CD4-positive, alpha-beta T cell treated with Interleukin-6 at 100 ng/mL for 8 hours (primary cell): ENCODE measurements at places on chromosomes 1 and 21.
A peak's percentile ranks its signal among the peaks of the same experiment; 100 is the strongest.

DNA sequence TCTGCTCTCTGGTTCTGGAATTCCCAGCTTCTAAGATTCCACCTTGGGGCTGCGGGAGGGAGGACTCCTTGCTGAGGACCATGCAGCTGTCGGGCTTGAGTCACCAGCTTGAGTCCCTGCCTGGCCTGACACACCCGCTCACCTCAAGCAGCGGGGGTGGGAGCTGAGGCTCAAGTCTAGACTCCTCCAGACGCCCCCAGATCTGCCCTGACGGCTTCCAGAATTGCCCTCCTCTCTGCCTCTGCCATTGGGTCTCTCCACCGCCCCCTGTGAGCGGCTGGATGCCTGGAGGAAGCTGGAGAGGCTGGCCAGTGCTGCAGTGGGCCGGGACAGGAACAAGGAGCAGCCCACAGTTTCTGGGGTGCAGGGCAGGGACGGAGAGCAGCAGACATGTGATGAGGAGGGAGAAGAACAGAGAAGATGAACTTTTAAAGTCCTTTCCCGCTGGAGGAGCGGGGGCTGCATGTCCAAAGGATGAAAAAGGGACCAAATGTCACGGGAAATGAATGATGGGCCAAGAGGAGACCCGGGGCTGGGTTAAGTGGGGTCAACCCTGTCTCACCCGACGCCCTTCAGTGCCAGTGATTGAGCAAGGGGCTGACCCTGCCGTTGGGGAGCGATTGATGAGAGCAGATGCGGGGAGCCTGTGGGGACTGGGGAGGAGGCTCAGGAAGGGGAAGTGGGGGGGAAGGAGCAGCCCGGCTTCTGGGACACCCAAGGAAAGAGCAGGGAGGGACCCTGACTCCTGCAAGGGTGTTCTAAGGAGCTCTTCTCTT lies 13.5 kb downstream of the CRABP2 start:
- DNase-seq, result no peak

DNA sequence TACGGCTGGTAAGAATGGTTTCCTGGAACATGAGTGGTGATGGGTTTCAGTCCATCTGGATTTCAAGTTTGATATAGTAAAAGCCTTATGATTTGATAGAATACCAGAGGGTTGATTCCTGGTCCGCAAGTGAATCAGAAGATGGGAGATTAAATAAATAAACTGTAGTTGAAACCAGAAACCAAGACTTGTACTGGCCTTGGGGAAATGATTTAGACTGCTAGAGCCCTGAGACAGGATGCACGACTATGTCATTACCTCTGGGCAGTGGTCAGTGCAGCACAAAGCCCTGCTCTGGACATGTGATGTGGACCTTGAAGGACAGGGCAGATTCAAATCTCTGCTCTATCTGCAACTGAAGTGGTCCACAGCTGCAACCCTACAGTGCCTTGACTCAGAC lies 15.6 kb upstream of the FMOD start:
- no peak for DNase-seq

DNA sequence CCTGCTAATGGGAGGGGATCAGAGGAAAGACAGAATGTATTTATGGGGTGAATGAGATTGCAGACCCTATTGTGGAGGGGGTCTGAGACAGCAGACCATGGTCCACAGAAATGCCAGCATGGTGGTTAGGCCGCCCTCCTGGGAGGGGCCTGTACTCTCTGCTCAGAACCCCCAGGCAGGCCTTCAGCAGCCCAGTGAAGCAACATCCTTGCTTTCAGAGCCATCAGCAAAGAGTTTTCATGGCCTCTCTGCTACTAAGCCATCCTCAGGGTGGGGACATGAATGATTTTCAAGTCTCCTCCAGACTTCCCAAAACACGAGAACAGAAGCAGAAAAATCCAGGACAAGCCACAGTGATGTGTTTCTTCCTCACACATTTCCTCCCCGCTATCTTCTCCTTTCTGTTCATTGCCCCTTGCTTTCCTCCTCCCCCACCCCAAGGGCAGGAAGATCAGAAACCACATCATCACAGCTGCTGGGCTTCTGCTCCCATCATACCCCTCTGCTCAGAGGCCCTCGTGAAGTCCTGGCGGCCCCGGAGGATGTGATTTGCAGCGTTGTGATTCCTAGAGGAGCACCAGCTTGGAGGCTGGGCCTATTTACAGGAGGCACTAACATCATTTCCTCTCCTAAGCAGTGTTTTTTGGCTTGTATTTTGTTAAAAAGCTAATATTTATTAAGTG lies 48.0 kb downstream of the ABCA4 start:
- DNase-seq, result no peak

DNA sequence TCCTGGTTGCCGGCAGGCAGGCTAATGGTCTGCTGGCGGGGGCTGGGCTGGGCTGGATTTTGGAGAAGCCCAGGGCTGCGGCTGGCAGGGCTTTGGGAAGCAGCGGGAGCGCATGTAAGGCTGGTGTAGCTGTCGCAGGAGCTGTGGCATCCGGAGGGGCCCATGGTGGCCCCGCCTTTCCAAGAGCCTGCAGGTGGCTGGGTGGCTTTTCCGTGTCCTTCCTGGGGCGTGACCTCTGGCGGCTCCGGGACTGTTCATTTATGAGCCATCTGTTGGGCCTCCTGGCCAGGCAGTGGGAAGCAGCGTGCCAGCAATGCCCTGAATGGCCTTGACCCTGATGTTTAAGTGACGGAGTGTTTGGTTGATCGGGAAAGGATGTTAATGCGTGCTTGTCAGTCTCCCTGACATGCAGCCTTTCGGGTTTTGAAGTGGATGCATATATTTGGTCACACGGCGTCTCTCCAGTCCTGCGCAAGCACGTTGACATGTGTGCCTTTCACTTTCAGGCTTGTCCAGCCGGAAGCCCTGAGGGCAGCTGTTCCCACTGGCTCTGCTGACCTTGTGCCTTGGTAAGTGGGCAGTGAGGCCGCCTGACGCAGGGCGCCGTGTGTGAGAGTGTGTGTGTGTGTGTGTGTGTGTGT lies 38.5 kb downstream of the AGPAT3 start:
- no peak for DNase-seq

DNA sequence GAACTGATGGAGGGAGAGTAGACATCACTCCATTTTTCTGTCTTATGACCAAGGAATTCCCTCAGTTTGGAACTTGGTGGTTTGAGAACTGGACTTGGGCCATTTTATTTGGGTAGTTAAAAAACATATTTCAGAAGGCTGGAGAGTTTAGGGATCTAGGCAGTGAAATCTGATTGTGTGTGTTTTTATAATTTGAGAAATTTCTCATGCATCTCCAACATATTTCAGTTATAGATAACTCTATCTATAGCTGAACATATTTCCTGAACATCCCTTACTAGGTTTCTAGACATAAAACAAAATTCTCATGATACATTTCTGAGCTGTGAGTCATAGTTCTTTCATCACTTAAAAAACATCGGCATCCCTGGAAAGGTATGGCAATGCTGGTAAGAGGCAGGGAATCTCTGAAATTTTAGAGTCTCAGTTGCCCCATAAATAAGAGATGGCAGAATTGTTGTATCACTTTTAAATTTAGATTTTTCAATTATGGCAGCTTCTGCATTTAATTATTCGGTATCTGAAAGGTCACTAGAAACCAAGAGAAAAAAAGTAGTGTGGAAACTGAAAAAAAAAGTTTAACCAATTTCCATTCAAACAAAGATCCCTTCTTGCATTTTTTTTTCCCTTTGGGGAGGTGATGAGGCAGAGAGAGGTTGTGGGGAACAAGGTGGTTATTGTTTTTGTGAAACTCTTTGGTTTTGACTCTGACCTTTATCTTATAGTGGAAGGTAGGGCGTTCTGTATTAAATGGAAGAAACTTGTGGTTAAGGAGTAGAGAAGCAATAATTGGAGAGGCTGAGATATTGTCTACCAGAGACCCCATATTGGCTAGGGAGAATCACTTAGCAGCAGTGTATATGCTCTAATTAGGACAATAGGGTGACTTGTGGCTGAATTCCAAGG lies 102.9 kb downstream of the FASLG start:
- no peak for DNase-seq

- DNase-seq, result no peak
Measured at GRCh38 chr1:115771847-115772457, 3.4 kb upstream of the CASQ2 start.

DNA sequence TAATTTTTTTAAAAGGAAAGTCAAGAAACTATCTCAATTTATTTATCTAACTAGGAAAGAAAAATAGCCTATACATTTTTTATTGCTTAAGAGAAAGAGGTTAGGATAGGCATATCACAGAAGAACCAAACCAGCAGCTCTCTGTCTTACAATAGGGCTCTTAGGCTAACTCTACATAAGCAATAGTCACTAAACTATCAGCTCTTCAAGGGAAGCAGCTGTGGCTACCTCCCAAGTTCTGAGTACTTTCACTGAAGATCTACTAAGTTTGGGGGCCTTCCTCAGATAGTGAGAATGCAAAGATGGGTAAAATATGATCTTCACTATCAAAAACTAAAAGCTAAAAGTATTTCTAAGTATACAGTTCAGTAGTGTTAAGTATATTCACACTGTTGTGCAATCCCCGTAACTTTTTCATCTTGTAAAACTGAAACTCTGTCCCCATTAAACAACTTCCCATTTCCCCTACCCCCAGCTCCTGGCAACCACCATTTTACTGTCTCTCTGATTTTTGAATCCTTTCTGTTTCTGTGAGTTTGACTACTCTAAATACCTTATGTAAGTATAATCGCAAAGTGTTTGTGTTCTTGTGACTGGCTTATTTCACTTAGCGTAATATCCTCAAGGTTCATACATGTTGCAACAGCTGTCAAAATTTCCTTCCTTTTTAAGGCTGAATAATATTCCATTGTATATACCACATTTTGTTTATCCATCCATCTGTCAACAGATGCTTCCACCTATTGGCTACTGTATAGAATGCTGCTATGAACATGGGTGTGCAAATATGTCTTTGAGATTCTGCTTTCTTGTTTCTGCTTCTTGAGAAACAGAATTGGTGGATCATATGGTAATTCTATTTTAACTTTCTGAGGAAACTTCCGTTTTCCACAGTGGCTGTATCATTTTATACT lies 73.3 kb downstream of the ACBD6 start:
- DNase-seq, result no peak

- no peak for DNase-seq
Measured at GRCh38 chr21:42582787-42583476, 69.3 kb downstream of the SLC37A1 start.

DNA sequence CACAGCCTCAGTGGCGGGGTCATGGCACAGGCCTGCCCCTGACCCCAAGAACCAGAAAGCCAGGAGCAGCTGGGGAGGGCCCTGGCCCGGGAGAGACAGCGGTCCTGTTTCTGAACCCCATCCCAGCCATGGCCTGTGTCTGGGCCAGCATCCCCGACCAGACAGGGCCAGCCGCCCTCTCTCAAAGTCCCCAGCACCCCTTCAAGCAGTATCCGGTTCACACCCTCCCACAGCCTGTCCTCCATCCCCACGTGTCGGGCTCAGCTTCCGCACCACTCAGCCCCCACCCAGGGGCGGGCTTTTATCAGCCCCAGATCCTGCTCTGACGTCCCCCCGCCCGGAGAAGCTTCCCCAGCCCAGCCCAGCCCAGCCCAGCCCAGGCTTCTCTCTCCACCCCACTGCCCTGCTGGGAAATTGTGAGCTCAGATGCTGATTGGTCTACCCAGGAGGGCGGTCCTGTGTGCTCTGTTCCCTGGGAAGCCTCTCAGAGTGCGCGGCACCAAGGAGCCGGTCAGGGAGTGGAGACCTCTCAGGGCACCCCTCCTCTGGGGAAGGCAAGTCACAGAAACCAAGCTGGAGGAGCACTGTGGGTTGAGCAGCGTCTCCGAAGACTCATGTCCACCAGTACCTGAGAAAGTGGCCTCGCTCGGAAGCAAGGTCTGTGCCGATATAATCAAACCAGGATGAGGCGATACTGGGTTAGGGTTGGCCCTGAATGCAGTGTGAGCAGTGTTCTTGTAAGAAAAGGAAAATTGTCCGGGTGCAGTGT lies 4.7 kb upstream of the FAAP20 start:
- DNase-seq, result peak; percentile 91

- no peak for DNase-seq
Measured at GRCh38 chr1:119797606-119798005, 13.7 kb downstream of the REG4 start.

DNA sequence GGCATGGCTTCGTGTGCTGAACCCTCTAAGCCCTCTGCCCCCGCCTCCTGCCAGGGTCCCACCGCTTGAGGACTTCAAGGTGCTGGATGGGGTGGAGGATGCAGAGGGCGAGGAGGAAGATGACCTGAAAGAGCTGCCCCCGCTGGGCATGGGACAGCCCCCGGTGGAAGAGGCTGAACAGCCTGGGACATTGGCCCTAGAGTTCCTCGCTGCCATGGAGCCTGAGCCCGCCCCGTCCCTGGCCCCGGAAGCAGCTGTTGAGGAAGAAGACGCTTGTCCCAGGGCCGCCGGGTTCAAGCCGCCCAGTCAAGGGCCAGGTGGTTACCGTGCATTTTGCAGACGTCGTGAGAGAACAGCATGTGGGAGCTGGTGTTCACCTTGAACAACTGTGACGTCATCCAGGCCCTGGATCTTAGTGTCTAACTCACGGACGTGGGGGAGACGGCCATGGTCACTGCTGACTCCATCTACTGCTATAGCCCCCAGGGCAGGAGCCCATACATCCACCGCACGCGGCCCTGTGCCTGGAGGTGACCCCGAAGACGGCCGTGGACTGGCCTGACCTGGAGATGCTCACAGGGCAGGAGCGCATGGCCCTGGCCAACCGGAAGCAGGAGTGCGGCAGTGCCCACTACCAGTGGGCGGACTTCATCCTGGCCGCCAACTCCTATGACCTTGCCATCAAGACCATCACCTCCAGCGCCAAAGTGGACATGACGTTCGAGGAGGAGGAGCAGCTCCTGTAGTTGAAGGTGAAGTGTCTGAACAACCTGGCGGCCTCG lies 90.1 kb downstream of the PPP1R12B start:
- DNase-seq, result no peak

GRCh38 chr1:239457491-239458143 lies 71.2 kb downstream of the CHRM3 start:
- no peak for DNase-seq

DNA sequence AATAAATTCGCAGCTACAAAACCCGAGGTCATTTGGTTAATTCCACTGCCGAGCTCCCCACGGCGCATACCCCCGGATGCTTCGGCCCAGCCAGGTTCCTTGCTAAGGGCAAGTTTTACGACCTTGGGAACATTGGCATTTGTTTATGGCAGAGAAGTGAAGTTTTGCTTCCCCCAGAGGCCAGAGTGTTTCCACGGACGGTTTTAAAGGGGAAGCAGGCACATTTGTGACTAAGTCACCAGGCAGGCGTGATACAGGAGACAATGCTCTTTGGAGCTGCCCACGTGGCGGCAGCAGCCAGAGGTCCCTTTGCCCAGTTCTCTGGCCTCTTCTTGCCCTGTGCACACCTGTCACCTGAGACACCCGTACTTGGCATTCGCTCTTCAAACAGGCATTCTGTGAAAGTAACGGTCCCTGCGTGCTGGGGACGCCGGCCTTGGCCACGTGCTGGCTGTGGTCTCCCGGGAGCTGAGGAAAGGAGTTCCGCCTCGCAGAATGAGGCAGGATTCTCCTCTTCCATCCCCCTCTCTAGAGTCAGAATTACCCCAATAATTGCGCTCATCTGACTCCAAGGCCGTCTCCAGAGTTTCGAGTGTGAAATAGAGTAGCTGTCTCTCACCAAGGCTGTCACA lies 138.3 kb downstream of the PRDM16 start:
- DNase-seq, result no peak

DNA sequence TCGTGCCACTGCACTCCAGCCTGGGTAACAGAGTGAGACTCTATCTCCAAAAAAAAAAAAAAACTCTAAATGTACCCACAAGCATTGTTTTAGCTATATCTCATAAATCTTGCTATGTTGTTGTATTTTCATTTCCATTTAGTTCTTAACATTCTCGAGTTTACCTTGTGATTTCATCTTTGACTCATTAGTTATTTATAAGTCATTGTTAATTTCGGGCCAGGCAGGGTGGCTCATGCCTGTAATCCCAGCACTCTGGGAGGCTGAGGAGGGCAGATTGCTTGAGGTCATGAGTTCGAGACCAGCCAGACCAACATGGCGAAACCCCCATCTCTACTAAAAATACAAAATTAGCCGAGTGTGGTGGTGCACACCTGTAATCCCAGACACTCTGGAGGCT lies 11.7 kb downstream of the HES2 start:
- DNase-seq, result no peak
